ENCODE measurements at places on chromosomes 7 and 10.

GRCh38 chr7:26580711-26581110 lies 283.7 kb downstream of the SKAP2 start:
- no peak for DNase-seq

DNA sequence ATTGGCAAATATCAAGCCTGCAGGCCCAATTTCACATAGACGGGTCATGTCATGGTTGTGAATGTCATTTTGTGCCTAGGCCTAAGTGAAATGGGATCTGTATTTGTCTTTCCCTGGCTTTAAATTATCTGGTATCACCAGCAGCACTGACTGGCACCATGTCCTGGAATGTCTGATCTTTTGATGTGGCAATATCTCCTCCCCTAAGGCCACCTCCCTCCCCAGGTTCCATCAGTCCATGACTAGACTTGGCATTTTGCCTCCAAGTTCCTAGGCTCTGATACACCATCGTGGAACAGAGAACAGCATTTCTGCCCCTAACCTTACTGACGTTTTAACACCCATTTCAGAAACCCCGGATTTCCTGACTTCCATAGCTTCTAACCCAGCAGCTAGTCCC lies 513.9 kb downstream of the GALNT17 start:
- DNase-seq: peak; percentile 22

DNA sequence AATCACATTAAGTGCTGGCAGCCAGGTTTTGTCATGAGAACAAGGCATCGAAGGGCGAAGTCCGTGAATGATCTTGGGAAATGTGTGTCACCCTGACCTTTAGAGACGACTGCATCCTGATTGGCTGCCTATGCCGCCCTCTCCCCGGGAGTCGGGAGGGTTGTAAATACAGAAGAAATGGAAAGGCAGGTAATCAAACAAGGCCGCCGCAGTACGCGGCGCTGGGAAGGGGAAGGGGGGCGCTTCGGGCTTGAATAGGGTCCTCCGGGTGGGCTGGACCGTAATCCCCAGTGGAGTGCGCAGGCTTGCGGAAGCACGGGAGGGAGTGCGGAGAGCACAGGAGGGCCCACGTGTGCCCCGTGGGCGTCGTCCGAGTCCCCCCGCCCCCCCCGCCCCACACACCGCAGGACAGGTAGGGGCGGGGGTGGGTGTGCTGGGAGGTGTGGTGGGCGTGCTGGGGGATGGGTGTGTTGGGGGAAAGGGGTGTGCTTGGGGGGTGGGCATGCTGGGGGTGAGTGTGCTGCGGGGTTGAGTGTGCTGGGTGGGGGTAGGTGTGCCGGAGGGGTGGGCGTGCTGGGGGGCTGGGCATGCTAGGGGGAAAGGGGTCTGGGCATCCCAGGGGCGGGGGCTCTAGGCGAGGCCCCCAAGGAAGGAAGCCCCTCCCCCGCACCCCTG lies 169.4 kb downstream of the ARHGAP12 start:
- peak; percentile 88 for DNase-seq

DNA sequence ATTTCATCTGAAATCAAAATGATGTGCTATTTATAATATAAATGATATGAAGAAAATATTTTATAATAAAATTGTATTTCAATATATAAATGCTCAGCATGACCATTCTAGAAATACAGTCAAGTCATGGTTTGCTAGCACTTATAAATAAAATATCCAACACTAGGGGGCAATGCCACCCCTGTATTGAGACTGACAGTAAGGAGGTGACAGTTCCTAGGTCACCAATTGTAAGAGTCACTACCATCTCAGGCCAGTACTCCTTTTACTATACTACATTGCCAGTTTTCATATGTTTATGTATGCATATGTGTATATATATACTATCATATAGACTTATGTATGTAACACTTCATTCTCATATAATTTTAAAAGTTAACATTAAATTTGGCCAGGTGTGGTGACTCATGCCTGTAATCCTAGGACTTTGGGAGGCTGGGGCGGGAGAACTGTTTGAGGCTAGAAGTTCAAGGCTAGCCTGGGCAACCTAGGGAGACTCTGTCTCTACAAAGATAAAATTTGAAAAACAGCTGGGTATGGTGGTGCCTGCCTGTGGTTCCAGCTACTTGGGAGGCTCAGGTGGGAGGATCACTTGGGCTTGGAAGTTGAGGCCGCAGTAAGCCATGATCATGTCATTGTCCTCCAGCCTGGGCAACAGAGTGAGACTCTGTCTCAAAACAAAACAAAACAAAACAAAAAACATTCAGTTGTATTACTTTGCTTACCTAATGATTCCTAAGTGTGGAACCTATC lies 2.4 kb upstream of the CNOT4 start:
- peak; percentile 72 for DNase-seq

DNA sequence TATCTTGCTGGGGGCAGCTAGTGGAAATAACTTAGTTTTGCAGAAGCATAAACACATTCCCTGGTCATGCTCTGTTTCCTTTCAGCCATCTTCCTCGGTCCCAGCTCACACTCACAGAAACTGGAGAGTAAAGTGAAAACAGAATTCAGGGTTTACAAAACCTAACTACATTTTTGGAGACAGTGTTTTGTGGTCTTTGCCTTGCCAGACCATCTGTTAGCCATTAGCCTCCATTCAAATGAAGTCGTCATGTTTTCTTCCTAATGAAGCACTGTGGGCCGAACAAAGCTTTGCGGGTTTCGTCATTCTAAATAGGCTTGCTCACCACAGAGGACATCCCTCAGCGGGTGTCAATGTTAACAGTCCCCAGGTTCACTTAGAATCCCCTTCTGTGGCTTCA lies 214.6 kb upstream of the TMEM72 start:
- peak; percentile 91 for DNase-seq

- DNase-seq: no peak
Measured at GRCh38 chr10:12476656-12477055, 127.3 kb downstream of the CAMK1D start.

DNA sequence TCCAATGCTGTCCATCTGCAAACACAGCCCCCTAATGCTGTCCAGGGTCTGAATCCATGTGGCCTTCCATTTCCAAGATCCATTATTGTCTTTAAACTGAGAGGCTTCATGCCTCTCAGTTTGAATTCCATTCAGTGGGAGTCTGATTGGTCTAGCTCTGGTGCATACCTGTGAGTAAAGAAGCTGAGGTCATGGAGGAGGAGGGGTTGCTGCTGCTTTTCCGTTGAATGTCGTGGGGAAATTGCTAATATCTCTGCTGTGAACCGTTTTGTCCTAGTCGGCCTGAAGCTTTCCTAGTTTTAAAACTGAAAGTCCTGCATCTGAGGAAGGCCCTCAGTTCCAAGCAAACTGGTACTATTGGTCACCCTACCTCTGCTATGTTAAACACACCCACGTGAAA lies 17.7 kb downstream of the SH2D4B start:
- DNase-seq: no peak

- no peak for DNase-seq
Measured at GRCh38 chr10:11329062-11329673, 282.3 kb downstream of the USP6NL start.

DNA sequence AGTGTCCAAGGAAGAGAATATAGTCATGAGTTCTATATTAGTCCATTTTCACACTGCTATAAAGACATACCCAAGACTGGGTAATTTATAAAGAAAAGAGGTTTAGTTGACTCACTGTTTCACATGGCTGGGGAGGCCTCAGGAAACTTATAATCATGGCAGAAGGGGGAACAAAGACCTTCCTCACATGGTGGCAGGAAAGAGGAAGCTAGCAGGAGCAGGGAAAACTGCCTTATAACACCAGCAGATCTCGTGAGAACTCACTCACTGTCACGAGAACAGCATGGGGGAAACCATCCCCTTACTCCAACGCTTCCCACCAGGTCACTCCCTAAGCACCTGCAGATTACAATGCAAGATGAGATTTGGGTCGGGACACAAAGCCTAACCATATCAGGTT lies 139.0 kb upstream of the ZNF438 start:
- no peak for DNase-seq

DNA sequence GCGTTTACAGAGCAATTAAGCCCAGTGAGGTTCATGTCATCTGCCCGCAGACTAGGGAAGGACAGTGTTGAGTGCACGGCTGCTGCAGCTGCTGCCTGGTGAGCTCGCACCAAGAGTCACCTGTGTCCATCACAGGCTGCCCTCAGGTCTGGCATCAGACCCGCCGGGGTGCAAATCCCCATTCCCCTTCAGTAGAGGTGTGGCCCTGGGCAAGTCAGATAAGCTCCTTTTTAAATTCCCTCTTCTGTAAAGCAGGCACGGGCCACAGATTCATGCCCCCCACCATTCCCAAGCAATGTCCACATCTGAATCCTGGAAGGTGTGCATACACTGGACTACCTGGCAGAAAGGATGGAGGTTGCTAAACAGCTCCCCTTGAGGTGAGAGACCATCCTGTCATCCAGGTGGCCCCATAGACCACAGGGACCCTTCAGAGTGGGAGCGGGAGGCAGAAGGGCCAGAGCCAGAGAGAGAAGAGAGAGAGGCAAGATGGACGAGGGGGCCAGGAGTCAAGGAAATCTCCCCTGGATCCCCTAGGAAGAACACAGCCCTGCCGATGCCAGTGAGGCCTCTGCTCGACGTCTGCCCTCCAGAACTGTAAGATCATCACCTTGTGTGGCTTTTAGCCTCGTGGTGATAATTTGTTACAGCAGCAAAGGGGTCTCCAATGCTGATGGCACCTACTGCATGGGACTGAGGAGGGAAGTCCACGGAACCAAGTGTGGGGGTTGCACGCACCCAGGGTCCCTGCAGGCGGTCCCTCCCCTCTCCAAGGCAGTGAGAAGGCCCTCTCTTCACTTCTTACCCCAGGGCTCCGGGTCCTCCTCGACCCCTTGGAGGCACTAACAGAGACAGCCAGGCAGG lies 168.8 kb downstream of the TCERG1L start:
- no peak for DNase-seq

GRCh38 chr7:34900891-34901513 lies 136.3 kb downstream of the DPY19L1 start:
- no peak for DNase-seq

- peak; percentile 91 for DNase-seq
Measured at GRCh38 chr10:69403519-69403918, 13.2 kb downstream of the TACR2 start.

- peak; percentile 26 for DNase-seq
Measured at GRCh38 chr7:140342727-140343514, 55.4 kb downstream of the SLC37A3 start.

GRCh38 chr7:42222891-42223290 lies 14.1 kb downstream of the GLI3 start:
- no peak for DNase-seq

DNA sequence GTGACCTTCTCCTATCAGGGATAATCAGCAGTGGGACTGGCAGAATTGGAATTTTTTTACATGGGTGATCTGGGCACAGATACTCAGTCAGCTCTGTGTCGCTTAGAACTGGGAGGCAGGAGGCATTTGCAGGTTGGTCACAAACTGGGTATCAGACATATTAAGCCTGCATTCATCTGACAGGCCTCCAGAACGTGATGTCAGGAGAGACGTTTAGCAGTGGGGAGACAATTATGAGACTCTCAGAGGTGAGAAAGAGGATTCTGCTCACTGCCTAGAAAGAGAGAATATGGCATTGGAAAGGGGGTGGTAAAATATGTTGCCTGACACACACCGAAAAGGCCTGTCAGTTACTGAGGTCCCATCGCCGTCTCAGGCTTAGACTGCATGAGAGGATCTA lies 717.6 kb upstream of the GALNT17 start:
- DNase-seq: no peak

DNA sequence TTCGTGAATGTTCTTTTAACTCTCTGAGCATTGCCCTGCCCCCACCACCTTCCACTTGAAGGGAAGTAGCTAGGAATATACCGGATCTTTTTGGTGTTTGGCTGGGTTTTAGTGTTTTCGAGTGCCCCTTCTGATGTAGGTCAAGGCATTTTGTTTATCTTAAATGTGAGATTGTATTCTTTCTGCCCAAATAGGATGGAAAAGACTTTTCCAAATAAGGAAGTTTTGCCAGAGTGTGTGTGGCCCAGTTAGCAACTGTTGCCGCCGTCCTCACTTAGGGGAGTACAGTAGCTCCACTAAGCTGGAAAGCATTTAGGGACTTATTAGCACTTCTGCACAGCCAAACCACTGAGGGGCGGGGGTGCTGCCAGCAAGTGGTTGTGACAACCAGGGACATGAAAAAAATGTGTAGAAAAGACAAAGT lies 29.8 kb upstream of the VCL start:
- peak; percentile 30 for DNase-seq

DNA sequence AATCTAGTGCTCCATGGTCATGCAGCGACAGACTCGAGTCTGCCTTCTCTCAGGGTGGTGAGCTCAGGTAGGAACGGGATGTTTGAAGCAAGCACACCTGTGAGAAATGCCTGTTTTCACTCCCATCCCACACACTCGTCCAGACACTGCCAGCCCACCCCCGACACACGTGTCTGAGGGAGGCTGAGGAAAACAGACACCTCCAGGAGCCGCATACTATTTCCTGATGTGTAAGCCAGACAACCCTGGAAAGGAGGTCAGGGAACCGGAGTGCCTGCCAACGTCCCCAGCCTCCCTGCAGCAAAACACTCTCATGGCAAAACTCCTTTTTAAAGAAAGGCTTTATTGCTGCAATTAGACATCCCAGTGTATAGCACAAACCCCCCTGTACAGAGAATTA lies 80.2 kb downstream of the ALOX5 start:
- no peak for DNase-seq

DNA sequence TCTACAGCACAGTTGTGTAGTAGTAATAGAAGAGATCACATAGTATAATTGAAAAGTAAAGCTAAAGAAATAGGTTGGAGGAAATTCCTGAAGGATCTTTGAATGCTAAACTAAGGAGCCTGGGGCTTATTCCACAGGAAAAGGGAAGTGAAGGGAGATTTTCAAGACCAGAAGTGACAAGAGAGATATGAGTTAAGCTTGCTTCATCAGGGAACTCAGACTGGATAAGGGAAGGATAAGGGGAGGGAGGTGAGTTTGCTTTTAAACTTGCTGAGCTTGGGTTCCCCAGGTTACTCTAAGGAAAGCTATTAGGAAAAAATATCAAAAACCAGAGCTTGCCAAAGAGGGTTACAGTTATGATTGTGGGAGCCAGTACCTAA lies 182.4 kb downstream of the RAPGEF5 start:
- DNase-seq: no peak

DNA sequence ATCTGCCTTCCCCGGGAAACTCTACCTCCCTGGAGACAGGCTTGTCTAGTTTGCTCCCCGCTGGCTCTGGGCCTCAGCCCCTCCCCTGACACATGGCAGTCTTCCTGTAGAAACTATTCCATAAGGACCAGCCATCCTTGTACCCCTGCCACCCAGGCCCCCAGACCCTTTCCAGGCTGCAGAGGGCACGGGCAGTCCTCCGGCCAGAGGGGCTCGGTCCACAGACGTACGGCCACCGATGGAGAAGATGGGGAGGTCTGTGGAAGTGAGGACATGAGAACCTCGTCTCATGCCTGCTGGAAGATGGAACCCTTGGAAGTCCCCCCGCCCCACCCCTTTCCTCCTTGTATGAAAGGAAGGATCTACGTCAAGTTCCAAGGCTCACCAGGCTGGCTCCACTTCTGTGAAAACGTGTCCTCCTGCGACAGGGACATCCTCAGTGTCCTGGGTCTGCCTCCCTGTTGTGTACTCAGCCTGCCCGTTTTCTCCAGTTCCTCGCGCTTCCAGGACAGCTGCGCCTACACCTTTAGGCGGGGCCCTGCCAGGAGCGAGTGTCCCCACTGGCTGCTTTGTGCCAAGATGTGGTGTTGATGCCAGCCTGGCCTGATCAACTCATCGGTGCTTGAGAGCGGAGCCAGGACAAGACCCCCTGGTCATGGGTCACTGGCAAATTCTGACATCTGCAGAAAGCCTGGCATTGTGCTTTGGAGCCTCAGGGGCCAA lies 414.9 kb downstream of the GLRX3 start:
- no peak for DNase-seq

GRCh38 chr10:88913788-88914187 lies 33.7 kb downstream of the STAMBPL1 start:
- no peak for DNase-seq

- DNase-seq: no peak
Measured at GRCh38 chr7:119545118-119545517, 727.9 kb upstream of the KCND2 start.

Measured in GM23248 (cell line).